ENCODE measurements at places on chromosomes 12 and 14. TPM values are rescaled to one million over a fixed set of nuclear protein-coding genes. Genes with fewer than 3 reads are reported as not detected.

Gene IL26
- not detected for total RNA-seq

Gene KRT6B
- not detected for total RNA-seq

DNA sequence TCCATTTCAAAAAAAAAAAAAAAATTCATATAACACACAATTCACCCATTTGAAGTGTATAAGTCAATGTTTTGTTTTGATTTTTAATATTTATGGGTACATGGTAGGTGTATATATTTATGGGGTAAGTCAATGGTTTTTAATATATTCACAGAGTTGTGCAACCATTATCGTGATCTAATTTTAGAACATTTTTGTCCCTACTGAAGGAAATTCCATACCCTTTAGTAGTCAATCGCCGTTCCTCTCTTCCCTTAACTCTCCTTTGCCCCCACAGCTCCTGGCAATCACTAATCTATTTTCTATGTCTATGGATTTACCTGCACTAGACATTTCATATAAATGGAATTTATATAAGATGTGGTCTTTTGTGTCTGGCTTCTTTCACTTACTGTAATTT, 92.8 kb downstream of the TRAFD1 start:
- peaks cover 41% of the 10 kb centered on the region for H3K36me3 ChIP-seq
- H3K27ac ChIP-seq, result no peak overlapping the region
- no peak for DNase-seq
- H3K27me3 ChIP-seq, result no peaks in the 10 kb centered on the region
- H3K4me3 ChIP-seq, result no peak overlapping the region

Gene USP44
- 1.4 TPM for total RNA-seq

DNA sequence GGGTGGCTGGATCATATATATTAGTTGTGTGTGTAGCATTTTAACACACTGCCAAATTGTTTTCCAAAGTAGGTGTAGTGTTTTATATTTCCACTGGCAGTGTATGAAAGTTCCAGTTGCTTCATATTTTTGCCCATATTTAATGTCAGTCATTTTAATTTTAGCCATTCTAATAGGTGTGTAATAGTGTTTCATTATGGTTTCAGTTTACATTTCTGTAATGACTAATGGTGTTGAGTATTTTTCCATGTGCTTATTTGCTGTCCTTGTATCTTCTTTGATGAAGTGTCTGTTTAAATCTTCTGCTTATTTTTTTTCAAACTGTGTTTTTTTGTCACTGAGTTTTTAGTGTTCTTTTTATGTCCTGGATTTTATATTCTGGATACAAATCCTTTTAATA, 8.7 kb downstream of the TBC1D15 start:
- H3K4me1 ChIP-seq, result peaks cover 11% of the 10 kb centered on the region
- peaks cover 21% of the 10 kb centered on the region for H3K36me3 ChIP-seq
- no peaks in the 10 kb centered on the region for H3K27me3 ChIP-seq
- H3K27ac ChIP-seq, result no peak overlapping the region

GRCh38 chr14:101761881-101762529, 496 bp downstream of the PPP2R5C start:
- H3K36me3 ChIP-seq, result peaks cover 3% of the 10 kb centered on the region
- peaks cover 17% of the 10 kb centered on the region for H3K4me1 ChIP-seq
- peak overlapping the region; percentile 78 for H3K4me3 ChIP-seq
- peak; percentile 19 for DNase-seq

DNA sequence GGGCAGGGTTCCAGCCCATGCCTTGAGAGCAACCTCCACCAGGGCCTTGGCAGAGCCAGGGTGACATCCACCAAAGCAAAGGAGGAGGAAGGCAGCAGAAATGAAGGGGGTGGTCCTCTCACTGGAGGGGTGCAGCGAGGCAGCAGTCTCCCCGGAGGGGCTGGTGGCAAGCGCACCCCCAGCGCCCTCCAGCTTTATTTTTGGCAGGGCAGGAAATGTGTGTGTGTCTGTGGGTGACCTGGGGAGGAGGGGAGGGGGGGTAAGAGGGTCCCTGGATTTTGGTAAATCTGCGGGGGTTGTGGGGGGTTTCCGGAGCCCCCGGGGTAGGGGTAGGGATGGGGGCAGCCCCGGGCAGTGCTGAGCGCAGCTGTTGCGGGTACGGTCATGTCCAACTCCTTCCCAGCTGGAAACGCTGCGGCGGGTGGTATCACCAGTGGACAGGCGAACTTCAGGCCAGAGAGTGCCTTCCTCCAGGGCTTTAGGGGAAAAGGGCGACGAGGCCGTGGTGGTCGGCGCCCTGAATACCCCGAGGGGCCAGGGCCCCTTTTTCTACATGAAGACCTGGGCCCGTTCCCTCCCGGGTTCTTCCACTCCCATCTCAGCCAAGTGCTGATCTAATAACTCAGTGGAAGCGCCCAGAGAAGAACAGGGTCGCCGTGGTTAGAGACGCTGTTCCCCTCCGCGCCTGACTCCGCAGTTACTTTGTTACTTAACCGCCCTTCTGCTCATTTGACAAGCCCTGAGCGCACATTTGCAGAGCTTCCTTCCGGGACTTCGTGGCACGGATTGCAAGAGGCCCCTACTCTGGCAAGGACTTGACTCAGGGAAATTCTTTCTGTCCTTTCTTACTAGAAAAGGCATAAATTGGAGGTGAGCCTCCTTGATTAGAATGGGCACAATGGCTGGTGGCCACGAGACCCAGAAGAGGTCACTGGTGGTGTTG, 55.2 kb downstream of the FOS start:
- DNase-seq, result peak; percentile 78
- H3K27me3 ChIP-seq, result no peaks in the 10 kb centered on the region
- peak overlapping the region; percentile 62 for H3K27ac ChIP-seq
- H3K4me1 ChIP-seq, result peaks cover 13% of the 10 kb centered on the region
- no peaks in the 10 kb centered on the region for H3K36me3 ChIP-seq

DNA sequence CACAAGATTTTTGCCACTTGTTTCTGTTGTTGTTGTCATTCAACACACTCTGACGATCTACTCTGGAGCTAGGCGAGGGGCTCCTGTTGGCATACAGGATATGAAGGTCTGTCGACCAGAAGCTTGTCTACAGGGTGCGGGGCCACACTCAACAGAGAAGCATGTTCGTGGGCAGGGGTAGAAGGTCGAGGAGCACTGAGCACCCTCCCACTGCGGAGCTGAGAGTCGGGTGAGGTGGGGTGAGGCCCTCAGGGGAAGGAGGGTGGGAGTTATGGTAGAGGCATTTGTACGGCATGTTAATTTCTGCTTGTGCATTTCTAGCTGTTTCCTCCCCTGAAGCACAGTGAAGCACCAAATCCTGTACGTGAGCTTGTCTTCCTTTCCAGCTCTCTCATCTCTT, 115.1 kb downstream of the PRMT8 start:
- no peak overlapping the region for H3K4me3 ChIP-seq
- no peak overlapping the region for H3K27ac ChIP-seq
- H3K36me3 ChIP-seq, result peaks cover 7% of the 10 kb centered on the region
- no peak for DNase-seq
- H3K27me3 ChIP-seq, result no peaks in the 10 kb centered on the region

DNA sequence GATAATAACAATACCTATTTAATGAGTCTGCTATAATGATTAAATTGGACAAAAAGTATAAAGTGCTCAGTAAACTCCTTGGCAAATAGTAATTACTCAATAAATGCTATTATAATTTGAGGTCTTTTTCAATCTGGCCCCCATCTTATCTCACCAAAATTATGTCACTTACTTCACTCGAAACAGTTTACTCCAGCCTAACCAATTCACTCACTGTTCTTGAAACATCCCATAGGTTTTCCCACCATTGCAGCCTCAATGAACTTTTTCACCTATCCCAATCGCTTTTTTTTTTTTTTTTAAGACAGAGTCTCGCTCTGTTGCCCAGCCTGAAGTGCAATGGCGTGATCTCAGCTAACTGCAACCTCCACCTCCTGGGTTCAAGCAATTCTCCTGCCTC, 17.5 kb upstream of the PRKAG1 start:
- peaks cover 69% of the 10 kb centered on the region for H3K36me3 ChIP-seq
- DNase-seq, result no peak
- no peak overlapping the region for H3K27ac ChIP-seq
- no peak overlapping the region for H3K4me3 ChIP-seq
- no peaks in the 10 kb centered on the region for H3K27me3 ChIP-seq
- H3K4me1 ChIP-seq, result no peaks in the 10 kb centered on the region

GRCh38 chr12:120091371-120092090, 25.0 kb downstream of the RAB35 start:
- no peak for DNase-seq
- H3K4me1 ChIP-seq, result peaks cover 10% of the 10 kb centered on the region
- no peaks in the 10 kb centered on the region for H3K27me3 ChIP-seq
- no peak overlapping the region for H3K4me3 ChIP-seq

DNA sequence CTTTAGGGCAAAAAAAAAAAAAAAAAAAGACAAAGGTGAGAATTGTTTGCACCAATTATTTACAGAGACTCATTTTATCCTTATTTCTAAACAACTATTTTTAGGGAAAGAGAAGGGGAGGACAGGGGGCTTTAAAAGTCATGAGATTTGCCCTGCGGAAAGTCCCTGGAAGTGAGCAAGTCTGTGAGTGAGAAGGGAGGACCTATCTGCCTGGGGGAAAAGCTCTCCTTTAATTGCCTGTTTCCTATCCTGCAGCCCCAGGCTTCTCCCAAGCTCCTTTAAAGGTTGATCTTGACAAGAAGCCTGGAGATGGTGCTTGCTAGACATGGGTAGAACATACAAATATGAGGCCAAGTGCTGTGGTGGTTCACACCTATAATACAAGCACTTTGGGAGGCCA, 8.3 kb upstream of the CHST11 start:
- no peaks in the 10 kb centered on the region for H3K36me3 ChIP-seq
- no peak for DNase-seq
- H3K27me3 ChIP-seq, result no peaks in the 10 kb centered on the region
- no peaks in the 10 kb centered on the region for H3K4me1 ChIP-seq
- H3K4me3 ChIP-seq, result no peak overlapping the region

GRCh38 chr12:3730111-3730510, 22.8 kb downstream of the CRACR2A start:
- H3K27ac ChIP-seq, result no peak overlapping the region
- no peak overlapping the region for H3K4me3 ChIP-seq
- H3K4me1 ChIP-seq, result no peaks in the 10 kb centered on the region

Gene CD27
- total RNA-seq, result 156 TPM

DNA sequence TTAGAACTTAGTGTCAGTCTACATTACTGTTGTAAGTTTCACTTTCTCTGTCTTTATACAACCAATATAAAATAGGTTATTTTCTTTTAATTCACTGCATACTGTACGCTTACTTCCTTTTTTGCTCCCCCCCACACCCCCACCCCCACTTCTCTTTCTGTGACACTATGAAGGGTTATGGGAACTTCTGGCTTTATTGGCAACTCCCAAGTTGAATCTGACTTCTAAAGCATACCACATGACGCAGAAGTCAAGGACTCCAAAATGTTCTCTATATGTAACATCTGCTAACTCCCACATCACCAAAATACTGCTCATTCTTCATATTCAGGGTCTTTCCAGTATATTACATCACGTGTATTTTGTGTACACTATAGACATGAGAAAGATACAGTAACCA, 81.2 kb upstream of the ATXN7L3B start:
- DNase-seq, result no peak
- H3K4me1 ChIP-seq, result no peaks in the 10 kb centered on the region
- H3K4me3 ChIP-seq, result no peak overlapping the region
- no peaks in the 10 kb centered on the region for H3K36me3 ChIP-seq

Gene CPNE6
- total RNA-seq, result not detected

Gene LTB4R
- total RNA-seq, result 17.5 TPM

- no peak for DNase-seq
- H3K27ac ChIP-seq, result no peak overlapping the region
- peaks cover 7% of the 10 kb centered on the region for H3K4me1 ChIP-seq
Measured at GRCh38 chr12:581321-581720, 81.9 kb downstream of the NINJ2 start.

Gene SRGAP1
- total RNA-seq, result not detected

DNA sequence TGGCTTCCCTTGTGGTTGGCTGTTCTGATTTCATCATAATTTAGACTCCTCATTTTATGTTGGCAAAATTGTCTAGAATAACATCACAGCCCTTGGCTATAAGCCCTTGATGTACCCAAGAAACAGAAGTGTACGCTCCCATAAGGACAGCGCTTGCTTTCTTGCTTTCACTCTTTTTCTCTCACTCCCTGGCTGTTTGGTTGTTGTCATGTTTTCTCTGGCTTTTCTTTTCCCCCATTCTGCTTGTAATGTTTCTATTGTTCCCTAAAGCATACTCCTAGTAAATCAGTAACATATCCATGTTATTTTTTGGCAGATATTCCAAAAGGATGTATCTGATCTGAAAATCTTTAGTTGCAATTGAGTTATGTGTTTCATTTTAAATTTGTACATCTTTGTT, 530.5 kb downstream of the NOVA1 start:
- H3K4me3 ChIP-seq, result no peak overlapping the region
- H3K4me1 ChIP-seq, result no peaks in the 10 kb centered on the region
- no peaks in the 10 kb centered on the region for H3K36me3 ChIP-seq
- no peak for DNase-seq
- H3K27ac ChIP-seq, result no peak overlapping the region

- no peaks in the 10 kb centered on the region for H3K27me3 ChIP-seq
- no peak overlapping the region for H3K4me3 ChIP-seq
- DNase-seq, result no peak
- H3K27ac ChIP-seq, result no peak overlapping the region
Measured at GRCh38 chr14:29734732-29735131, 192.9 kb downstream of the PRKD1 start.

Gene ASPG
- not detected for total RNA-seq

DNA sequence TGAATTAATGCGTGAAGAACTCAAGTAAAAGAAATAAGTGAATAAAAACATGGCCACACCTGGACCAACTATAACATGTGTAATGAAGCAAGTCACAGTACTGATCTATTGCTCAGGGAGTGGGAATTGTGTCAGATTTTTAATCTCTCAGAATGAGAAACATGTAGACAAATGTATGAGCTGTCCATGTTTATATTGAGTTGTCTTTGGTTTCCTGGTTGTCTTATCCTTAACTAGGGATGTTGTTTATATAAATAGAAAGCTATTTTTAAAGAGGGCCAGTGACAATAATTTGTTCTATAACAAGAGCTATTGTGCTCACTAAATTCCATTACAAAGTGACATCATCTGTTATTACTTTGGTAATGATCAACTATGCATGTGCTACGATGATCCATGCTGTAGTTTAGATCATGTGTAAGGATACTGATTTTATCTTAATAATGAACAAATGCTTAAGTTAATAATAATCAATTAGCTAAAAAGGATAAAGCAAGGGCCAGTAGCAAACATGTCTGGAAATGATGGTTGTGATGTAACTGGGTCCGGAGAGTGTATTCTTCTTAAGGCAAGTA, 91.3 kb upstream of the RTL1 start:
- no peak overlapping the region for H3K4me3 ChIP-seq
- DNase-seq, result no peak
- no peaks in the 10 kb centered on the region for H3K4me1 ChIP-seq
- H3K27ac ChIP-seq, result no peak overlapping the region
- H3K27me3 ChIP-seq, result no peaks in the 10 kb centered on the region

DNA sequence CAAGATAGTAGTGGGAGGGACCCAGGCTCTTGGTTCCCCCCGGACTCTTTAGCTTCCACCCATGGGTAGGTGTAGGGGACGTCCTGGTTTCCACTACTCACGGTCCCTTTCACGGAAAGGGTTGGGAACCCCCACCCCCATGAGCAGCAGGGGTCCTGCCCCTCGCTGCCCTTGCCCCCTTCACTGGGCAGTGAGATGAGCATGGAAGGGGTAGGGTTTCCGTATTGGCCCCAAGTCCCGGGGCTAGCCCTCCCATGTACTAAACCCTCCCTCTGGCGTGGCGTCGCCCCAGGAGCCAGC, 12.7 kb downstream of the AGAP2 start:
- H3K36me3 ChIP-seq, result peaks cover 42% of the 10 kb centered on the region
- peaks cover 4% of the 10 kb centered on the region for H3K4me1 ChIP-seq
- no peak for DNase-seq
- no peak overlapping the region for H3K27ac ChIP-seq
- H3K27me3 ChIP-seq, result no peaks in the 10 kb centered on the region
- H3K4me3 ChIP-seq, result no peak overlapping the region

- DNase-seq, result no peak
- peaks cover 77% of the 10 kb centered on the region for H3K4me1 ChIP-seq
- peak overlapping the region; percentile 97 for H3K4me3 ChIP-seq
- H3K36me3 ChIP-seq, result peaks cover 24% of the 10 kb centered on the region
- no peaks in the 10 kb centered on the region for H3K27me3 ChIP-seq
Measured at GRCh38 chr14:91116913-91117588, 3.2 kb downstream of the DGLUCY start.
